ENCODE measurements at places on chromosomes 11 and 22.

GRCh38 chr11:32302826-32303225, 132.5 kb downstream of the WT1 start:
- H3K4me1 ChIP-seq: no peaks in the 10 kb centered on the region
- H3K27me3 ChIP-seq: no peaks in the 10 kb centered on the region
- H3K27ac ChIP-seq: no peak overlapping the region
- no peak for DNase-seq
- H3K36me3 ChIP-seq: no peaks in the 10 kb centered on the region

DNA sequence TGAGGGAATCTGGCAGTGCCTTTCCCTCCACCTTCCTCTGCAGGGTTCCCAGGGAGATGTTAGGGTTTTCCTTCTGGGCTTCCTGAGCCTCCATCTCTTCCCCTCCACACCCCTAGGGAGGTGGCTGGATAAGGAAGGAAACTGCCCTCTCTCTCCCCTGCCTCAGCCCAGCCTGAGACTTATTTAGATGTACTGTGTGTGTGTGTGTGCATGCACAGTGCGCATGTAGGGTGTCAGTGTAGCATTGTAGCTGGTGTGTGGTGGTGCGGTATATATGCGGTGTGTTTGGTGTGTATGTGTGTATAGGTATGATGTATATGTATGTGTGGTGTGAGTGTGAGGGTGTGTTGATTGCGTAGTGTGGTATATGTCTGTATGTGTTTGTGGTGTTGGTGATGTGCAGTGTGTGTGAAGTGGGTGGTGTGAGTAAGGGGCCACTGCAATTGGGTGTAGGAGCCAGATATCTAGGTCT, 1.5 kb downstream of the FXYD6 start:
- no peak overlapping the region for H3K4me3 ChIP-seq
- no peaks in the 10 kb centered on the region for H3K36me3 ChIP-seq
- H3K4me1 ChIP-seq: no peaks in the 10 kb centered on the region

DNA sequence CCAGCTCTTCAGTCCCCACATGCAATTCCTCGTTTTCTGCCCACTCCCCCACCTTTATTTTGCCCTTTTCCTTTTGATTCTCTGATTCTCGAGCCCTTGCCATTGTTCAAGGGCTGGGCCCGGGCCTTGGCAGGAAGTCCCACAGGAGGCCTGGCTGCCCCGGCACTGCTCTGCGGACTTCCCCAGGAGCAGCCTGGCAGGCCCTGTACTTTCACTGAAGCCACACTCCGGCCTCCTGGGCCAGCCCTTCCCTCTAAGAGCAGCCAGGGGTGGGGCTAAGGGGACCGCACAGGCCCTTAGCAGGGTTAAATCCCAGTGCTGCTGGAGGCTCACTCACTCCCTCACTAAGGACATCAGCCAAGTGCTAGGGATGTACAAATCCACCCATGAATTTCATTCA, 4.1 kb downstream of the LRRC32 start:
- peaks cover 55% of the 10 kb centered on the region for H3K4me1 ChIP-seq
- H3K27me3 ChIP-seq: no peaks in the 10 kb centered on the region
- H3K36me3 ChIP-seq: peaks cover 12% of the 10 kb centered on the region

DNA sequence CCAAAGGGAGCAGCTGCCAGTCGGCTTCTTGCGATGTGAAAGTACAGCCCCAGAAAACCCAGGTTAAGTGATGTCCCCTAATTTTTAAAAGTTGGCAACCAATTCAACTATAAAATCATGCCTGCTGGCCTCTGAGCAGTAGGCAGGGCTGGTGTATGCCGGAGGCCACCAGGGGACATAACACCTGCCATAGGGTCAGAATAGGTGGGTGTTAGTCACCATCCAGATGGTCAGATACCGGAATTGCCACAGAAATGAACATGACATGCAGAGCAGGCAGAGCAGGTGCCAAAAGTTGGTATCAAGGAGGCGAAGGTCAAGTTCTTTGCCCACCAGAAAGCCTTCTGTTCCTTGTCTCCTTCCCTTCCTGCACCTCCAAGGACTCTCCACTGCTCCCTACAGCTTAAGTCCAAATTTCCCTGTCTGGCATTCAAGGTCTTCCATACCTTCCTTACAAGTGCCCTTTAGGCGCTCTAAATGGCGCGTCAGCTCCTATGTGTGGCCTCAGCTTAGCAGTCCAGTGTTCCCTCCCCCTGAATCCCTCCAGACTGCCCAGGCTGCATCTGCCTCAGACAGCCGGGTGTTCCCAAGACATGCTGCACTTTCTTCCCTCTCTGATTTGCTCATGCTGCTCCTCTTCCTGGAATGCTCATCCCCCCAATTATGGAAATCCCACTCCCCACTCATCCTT, 45.1 kb downstream of the PTPRJ start:
- H3K4me3 ChIP-seq: no peak overlapping the region
- H3K4me1 ChIP-seq: peaks cover 7% of the 10 kb centered on the region
- no peaks in the 10 kb centered on the region for H3K36me3 ChIP-seq
- no peak for DNase-seq
- H3K27me3 ChIP-seq: no peaks in the 10 kb centered on the region

GRCh38 chr11:38060920-38061319, 1462.9 kb upstream of the RAG2 start:
- no peak overlapping the region for H3K27ac ChIP-seq
- no peak overlapping the region for H3K4me3 ChIP-seq
- DNase-seq: no peak
- H3K36me3 ChIP-seq: no peaks in the 10 kb centered on the region
- H3K4me1 ChIP-seq: no peaks in the 10 kb centered on the region

- no peaks in the 10 kb centered on the region for H3K36me3 ChIP-seq
- no peaks in the 10 kb centered on the region for H3K4me1 ChIP-seq
- H3K4me3 ChIP-seq: no peak overlapping the region
- no peaks in the 10 kb centered on the region for H3K27me3 ChIP-seq
Observed at GRCh38 chr11:123040111-123040432, 21.9 kb downstream of the HSPA8 start.

DNA sequence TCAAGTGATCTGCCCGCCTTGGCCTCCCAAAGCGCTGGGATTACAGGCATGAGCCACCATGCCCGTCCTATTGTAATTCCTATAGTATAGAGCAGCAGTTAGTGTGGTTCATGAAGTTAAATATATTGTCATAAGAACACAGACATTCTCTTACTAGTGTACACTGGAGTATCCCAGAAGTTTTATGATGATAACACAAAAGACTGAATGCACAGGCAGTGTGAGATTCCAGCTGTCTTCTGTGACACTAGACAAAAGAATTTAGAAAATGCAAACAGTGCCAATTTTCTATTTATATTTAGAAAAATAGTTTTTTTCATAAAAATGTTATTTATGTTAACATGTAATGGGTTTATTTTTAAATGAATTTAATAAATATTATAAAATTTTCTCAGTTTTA, 39.4 kb upstream of the RBX1 start:
- H3K4me1 ChIP-seq: no peaks in the 10 kb centered on the region
- no peak overlapping the region for H3K27ac ChIP-seq
- H3K36me3 ChIP-seq: peaks cover 16% of the 10 kb centered on the region

- H3K4me1 ChIP-seq: peaks cover 36% of the 10 kb centered on the region
- DNase-seq: no peak
- H3K27me3 ChIP-seq: no peaks in the 10 kb centered on the region
- H3K4me3 ChIP-seq: no peak overlapping the region
- no peak overlapping the region for H3K27ac ChIP-seq
Observed at GRCh38 chr11:61693922-61694601, 13.9 kb downstream of the DAGLA start.

- H3K4me3 ChIP-seq: no peak overlapping the region
- H3K27me3 ChIP-seq: no peaks in the 10 kb centered on the region
Observed at GRCh38 chr11:131766637-131767036, 396.2 kb downstream of the NTM start.

DNA sequence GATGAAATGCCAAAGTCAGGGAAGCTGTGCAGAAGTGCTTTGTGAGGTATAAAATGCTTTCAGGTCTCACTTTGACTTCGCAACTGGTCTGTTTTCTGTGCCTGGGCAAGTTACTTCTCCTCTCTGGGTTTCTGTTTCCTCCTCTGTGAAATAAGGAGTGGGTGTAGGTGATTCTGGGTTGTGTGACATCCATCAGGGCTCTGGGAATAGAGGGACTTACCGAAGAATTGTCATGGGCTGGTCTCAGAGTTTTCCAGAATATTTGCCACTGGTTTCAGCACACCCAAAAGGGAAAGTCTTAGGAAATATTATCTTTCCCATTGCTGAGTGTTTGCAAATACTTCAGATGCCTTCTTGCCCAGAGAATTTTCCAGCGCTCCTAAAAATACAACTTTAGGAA, 118.4 kb downstream of the KIAA1671 start:
- H3K4me1 ChIP-seq: peaks cover 24% of the 10 kb centered on the region
- peak overlapping the region; percentile 81 for H3K4me3 ChIP-seq
- H3K27me3 ChIP-seq: no peaks in the 10 kb centered on the region

DNA sequence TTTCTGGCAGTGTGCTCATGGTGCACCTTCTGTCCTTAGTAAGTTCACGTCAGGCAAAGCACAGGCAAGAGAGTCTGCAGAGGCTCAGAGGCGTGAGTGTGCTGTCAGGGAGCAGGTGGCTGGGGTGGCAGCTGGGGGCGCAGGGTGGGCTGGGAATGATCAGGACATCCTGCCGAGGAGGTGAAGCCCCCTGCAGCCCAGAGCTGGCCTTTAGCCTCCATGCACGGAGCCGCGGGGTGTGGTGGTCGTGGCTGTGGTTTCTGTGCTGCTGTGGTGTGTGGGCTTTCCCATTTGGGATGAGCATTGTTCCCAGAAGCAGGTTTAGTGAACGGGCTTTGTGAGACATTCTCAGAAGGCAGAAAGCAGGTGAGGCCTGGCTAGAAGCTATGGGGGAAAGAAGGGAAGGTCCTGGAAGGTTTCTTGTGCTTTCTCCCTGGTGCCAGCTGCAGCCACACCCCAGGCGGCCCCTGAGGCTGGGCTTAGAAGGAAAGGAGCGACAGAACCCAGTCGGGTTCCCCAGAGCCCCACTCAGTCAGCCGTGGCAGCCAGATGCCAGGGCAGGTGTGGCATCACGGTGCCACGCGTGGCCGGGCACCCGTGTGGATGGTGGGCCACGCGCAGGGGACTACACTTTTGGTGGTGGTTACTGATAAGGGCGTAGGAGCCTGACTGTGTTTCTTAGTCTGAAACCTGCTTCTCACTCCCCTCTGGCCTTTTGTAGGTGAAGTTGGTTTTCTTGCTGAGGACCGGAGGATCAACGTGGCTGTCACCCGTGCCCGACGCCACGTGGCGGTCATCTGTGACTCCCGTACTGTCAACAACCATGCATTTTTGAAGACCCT, 32.0 kb downstream of the IGHMBP2 start:
- no peak overlapping the region for H3K27ac ChIP-seq
- no peak for DNase-seq
- no peaks in the 10 kb centered on the region for H3K27me3 ChIP-seq
- no peak overlapping the region for H3K4me3 ChIP-seq
- H3K4me1 ChIP-seq: peaks cover 1% of the 10 kb centered on the region

GRCh38 chr11:130219148-130219547, 59.6 kb downstream of the ST14 start:
- no peaks in the 10 kb centered on the region for H3K36me3 ChIP-seq
- no peak overlapping the region for H3K27ac ChIP-seq
- DNase-seq: no peak
- no peaks in the 10 kb centered on the region for H3K27me3 ChIP-seq
- no peaks in the 10 kb centered on the region for H3K4me1 ChIP-seq
